ENCODE measurements at places on chromosomes 16 and 17.

GRCh38 chr16:66359811-66360608, 6.5 kb upstream of the CDH5 start:
- DNase-seq = no peak

DNA sequence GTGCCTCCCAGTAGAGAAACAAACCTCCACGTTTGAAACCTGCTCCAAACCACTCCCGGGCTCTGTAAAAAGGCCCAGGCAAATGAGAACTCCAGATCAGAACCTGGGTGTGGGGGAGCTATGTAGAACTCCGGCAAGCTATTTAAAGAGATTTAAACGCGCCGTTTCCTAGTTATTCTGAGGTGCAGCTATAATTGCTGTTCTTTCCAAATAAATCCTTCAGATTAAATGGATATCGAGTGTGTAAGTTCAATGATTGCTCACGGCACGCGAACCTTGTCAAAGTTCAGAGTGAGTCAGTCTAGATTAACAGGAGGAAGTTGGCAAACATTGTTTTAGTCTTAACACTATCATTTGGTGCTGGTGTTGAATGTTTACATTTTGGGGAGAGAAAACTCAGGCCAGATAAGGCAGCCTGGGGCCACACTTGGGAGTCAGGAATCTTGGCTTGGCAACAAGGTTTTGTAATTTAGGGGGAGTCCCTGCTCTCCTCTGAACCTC, 92.9 kb upstream of the SALL1 start:
- no peak for DNase-seq

DNA sequence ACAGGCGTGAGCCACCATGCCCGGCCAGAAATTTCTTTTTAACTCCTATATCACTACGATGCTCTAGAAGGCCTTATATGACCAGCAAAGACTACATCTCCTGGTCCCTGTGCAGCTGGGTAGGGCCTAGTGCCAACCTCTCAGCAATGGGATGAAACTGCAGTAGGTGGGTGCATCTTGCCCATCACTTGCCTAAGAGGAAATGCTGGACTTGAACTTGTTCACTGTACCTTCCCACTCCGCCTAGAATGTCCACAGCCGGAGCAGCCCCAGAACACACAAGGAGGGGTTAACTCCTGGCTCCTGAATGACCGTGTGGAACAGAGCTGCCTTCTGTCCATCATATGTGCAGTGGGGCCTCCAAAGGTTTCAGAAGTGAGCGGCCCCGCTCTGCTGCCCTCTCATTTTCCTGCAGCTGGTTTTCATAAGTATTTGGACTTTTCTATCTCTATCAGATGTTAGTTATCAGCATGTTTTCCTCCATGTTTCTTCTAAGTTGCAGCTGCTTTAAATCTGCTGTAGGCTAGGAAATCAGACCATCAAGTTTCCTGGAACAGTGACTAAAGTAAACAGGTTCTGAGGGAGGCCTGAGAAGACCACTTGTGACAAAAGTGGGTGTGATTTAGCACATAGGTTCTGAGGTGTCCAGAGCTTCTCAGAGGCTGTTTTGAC, 52.5 kb downstream of the WSB1 start:
- no peak for DNase-seq

GRCh38 chr17:43400943-43401717, 2.3 kb downstream of the ARL4D start:
- no peak for DNase-seq

DNA sequence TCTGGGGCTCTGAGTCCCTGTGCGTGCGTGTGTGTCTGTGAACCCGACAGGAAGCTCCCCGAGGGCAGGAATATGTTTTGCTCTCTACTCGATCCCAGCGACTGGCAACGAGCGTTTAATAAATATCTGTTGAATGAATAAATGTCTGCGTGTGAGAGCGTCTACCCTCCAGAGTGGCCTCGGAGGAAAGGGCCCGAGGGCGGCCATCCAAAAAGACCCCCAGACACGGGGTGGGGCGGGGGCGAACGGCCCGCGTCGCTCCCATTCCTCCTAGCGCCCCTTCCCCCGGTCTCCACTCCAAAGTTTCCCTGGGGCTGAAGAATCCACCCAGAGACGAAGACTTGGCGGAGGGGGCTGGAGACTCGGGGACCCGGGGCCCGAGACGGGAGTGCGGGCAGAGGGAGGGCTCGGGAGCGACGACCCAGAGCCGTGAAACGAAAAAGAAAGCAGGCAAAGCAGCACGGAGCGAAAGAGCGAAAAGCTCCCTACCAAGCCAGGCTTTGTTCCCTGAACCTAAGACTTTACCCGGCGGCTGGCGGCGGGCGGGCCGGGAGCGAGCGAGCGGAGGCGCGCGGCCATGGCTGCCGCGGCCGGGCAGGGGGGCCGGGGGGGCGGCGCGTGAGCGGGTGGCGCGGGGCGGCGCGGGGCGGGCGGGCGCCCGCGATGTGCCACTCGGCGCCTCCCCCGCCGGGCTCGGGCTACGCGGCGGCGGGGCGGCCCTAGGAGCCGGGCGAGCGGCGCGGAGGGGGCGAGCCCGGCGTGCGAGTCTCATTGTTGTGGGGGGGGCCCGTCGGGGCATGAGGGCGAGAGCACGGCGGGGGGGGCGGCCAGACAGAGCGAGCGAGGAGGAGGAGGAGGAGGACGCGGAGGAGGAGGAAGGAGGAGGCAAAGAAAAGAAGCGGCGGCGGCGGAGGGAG, at the start of gene MLLT6:
TSS of gene MLLT6 (plus strand) at position 668 of the 917 bp plus-strand sequence. CDS start 360 bp downstream, outside the sequence.
- DNase-seq = peak; percentile 88

- DNase-seq = no peak
Observed at GRCh38 chr16:51939378-51939871, 607.5 kb downstream of the TOX3 start.

DNA sequence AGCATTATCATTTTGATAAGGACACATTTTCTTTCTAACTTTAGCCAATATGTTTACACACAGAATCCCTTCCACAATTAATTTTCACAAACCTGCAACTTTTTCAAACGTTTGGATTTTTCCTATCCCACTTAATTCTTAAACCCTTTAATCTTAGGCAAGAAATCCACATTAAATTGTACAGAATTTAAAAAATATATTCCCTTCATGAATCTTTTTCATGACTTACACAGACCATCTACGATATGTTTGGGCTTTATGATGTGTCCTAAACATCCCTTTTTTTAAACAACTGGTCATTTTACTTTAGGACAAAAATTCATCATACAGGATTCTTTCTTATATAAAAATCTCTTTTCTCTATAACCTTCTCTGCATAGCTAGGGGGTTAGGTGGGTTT, 241.5 kb upstream of the CNTNAP4 start:
- DNase-seq = no peak

GRCh38 chr17:74432766-74433391, 991 bp downstream of the GPRC5C start:
- DNase-seq = no peak

DNA sequence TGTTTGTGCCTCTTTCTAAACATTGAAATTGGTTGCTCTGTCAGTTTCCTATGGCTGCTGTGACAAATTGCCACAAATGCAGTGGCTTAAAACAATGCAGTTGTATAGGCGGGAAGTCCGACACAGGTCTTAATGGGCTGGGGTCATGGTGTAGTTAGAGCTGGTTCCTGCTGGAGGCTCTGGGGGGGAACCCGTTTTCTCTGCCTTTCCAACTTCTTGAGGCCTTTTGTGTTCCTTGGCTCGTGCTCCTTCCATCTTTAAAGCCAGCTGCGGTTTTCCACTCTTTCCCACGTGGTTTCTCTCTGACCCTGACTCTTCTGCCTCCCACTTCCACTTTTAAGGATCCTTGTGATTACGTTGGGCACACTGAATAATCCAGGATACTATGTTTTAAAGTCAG, 12.5 kb downstream of the EPN2 start:
- DNase-seq = no peak

GRCh38 chr17:80751070-80751945, 206.7 kb downstream of the RPTOR start:
- no peak for DNase-seq

DNA sequence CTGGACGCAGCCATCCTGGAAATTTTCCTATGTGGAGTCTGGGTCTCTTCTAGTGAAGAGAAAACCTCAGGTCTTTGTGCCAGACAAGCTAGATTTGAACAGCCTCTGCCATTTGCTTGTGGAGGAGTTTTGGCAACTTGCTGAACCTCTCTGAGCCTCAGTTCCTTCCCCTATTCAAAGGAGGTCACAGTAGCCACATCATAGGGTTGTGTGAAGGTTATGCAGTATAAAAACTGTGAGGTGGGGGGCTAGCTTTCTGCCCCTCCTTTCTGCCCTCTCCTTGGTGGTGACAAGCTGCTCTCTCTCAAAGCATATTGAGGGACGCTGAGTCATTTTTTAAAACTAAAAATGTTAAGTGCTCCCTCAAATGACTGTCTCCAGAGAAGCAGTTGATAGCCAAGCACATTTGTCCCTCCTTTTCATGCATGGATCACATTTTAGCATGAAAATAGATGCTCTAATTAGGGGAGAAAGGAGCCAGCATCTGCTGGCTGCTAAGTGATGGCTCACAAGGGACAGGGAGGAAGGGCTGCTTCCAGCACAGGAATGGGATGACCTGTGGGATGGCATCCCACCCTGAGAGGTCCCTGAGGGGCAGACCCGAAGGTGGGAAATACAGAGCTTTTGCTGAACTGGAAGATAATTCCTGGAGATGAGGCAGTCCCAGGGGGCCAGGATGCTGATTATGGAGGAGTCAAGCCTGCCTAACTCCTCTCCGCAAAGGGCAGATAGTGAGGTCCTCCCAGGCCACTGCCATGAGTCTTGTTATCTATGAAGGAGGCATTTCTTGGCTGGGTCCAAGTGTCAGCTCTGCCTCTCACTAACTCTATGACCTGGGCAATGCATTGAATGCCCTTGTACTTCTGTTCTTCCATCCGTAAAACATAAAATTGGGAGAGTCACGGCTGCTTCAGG, 218.8 kb downstream of the RAB11FIP4 start:
- DNase-seq = no peak

DNA sequence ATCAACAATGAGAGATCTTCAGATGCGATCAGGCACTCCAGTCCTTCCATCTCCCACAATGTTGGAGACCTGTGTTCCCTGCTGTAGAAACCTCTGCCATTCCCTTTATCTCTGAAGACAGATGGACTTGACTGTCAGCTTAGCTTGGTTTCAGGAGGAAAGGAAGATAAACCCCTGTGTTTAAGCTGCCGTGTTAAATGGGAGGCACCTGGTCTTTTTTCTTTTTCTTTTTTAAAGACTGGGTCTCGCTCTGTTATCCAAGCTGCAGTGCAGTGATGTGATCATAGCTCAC, 63.1 kb downstream of the USP22 start:
- no peak for DNase-seq

GRCh38 chr17:13734880-13735279, 133.2 kb upstream of the HS3ST3A1 start:
- DNase-seq = no peak

- DNase-seq = no peak
Observed at GRCh38 chr16:89393738-89394406, 96.5 kb downstream of the ANKRD11 start.

- no peak for DNase-seq
Observed at GRCh38 chr16:15671530-15672117, 21.6 kb downstream of the NDE1 start.

- no peak for DNase-seq
Observed at GRCh38 chr17:59110973-59111372, 4.3 kb upstream of the TRIM37 start.

DNA sequence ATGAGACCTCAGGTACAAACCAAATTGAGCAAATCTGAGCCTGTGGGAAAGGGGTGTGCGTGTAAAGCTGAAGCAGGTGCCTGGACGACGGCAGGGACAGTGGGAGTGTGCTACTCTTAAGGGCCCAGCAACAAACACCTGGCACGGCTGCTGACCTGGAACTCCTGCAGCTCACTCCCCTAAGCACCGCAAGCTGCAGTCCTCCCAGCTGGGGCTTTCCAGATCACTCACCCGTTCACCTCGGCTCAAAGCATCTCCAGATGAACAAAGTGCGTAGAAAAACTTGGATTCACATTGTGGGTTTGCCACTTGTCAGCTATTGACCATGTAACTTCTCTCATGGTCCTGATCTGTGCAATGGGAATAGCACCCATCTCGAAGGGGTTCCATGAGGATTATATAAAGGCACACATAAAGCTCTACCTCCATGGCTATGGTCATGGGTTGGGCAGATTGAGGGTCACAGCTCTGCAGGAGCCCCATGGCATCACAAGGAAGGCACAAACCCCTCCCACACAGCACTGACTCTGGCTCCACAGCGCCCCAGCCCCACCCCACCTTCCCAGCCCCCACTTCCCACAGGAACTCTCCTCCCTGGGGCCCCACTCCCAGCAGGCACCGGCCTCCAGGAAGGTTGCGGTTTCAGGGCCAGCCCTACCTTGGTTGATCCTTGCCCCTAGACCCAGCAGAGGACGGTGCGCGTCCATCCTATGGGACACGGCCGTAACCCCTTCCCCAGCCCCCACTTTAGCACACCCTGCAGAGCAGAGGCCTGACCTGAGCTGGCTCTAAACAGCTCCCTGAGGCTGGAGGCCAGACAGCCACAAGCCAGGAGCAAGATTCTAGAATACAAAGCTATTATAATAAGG, 21.9 kb downstream of the ST3GAL2 start:
- DNase-seq = no peak

DNA sequence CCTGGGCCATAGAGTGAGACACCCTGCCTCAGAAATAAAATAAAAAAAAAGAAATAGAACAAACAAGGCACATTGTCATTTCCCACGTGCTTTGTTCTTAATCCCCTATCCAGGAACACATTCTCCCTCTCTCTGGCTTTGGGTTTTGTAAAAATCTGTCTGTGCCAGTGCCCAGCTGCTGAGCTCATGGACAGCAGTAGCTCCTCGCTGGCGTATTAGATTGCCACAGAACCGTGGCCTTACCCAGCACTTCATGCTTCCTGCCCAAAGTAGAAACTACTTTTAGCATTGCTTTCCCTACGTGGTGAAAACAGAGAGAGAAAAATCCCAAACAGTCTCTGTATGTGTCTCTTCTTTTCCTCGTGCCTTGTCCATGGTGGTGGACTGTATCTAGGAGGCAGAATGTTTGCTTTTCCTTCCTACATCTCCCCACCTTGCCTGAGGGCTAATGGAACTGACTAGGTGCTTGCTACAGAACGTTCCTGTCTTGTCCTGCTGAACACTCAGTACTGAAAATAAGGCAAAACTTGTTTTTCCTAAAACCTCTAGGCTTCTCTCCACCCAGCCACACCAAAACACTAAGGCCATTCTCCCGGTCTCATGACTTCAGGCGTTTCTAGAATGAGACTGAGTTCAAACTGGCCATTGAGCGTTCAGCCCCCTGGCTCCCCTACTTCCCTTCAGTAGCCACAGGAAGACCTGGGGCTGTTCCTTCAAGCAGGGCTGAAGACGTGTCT, 26.1 kb downstream of the MNT start:
- no peak for DNase-seq

DNA sequence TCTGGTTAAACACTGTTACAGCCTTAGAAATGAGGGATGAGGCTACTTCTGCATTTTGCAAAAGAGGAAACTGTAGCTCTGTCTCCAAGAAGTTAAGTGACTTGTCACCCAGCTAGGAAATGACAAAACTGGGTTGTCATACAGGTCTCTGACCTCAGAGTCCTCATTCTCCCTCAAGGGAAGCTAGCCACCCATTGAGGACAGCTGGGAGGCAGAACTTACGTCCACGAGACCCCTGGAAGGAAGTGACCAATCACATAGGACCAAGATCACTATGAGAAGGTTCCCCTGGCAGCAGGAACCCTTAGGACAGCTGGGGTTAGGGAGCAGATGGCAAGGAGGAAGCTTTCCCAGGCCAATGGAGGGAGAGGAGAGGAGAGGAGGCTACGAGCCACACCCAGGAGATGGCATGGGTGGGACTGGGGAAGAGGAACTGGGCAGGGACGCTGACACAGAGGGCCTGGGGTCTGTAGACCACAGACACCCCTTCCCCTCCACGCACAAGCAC, 11.2 kb downstream of the METTL22 start:
- peak; percentile 34 for DNase-seq

All from CD4-positive, alpha-beta T cell treated with Interleukin-10 for 1 hour (primary cell).